ENCODE measurements at places on chromosomes 4 and X. TPM values are rescaled to one million over a fixed set of nuclear protein-coding genes. Genes with fewer than 3 reads are reported as not detected.

CORIN gene
- total RNA-seq = 1.7 TPM

OTC gene
- not detected for total RNA-seq

FAM47A gene
- not detected for total RNA-seq

C4orf51 gene
- not detected for total RNA-seq

MAGT1 gene
- 51.7 TPM for total RNA-seq

SLC6A14 gene
- 0.99 TPM for total RNA-seq

RHOXF1 gene
- total RNA-seq = not detected
